ENCODE measurements at places on chromosomes 3 and 15. TPM values are rescaled to one million over a fixed set of nuclear protein-coding genes. Genes with fewer than 3 reads are reported as not detected.

DNA sequence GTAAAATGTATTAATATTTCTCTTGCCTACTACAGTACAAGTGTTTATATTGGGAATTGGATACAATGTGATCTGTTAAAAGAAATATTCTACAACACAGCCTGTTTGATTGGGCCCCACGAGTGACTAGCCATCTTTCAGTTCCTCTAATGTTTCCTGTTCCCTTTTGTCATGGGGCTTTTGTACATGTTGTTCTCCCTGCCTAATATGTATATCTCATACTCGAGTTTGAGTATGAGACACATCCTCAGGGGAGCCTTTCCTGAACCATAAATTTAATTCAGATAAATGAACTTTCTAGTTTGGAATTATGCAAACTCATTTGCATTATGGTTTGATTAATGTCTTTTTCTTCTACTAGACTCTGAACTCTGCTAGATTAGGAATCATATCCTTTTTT lies 65.5 kb downstream of the MEF2A start:
- DNase-seq, result no peak

DNA sequence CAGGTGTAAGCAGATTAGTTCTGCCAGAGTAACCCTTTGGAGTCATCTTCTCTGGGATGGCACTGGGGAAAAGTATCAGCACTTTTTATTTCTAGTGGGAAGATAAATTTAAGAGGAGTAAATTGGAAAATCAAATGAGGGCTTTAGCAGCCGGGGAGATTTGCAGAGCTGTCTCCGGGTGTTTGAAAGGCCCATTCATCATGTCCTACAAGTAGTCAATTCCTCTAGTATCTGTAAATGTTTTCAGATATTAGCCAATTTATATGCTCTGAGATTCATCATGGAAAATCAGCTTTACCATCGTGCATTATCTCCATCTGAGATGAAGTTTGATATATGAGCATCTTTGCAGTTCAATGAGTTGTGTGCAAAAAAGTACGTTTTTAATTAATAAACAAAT lies 93.6 kb downstream of the CDIN1 start:
- DNase-seq, result no peak

TXNRD3 gene
- total RNA-seq, result 11.3 TPM

- no peak for DNase-seq
These were observed 513.2 kb upstream of the GOLIM4 start for GRCh38 chr3:168608926-168609325.

GRCh38 chr15:74712311-74712710 lies 13.0 kb downstream of the CYP1A1 start:
- no peak for DNase-seq

TM4SF18 gene
- not detected for total RNA-seq

PRR20G gene
- total RNA-seq, result not detected

- no peak for DNase-seq
These were observed 139.2 kb upstream of the WNT5A start for GRCh38 chr3:55626279-55626665.
